ENCODE measurements at places on chromosomes 7 and 10. TPM values are rescaled to one million over a fixed set of nuclear protein-coding genes. Genes with fewer than 3 reads are reported as not detected.

CLDN15 gene
- total RNA-seq, result 16.9 TPM

AKR1C8 gene
- total RNA-seq, result not detected

SAMD9L gene
- 0.15 TPM for total RNA-seq

GPR15LG gene
- total RNA-seq, result not detected

NUDCD3 gene
- 94.6 TPM for total RNA-seq

DNA sequence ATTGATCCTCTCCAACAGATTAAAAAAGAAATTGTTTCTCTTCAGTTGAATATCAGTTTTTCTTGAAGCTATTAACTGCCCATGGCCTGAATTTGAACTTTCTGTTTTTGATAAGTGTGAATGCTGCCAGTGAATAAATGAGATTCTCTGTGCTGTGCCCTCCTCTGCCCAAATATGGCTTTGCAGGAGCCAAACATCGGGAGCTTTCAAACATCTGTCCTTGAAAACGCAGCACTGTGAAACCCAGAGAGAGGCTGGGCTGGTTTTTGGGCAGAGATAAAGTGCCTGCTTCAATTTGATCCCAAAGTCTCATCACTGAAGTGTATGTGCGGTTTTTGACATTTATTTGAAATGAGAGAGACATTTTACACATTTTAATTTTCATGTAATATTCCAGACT lies 268.3 kb upstream of the SHH start:
- DNase-seq, result no peak

DNA sequence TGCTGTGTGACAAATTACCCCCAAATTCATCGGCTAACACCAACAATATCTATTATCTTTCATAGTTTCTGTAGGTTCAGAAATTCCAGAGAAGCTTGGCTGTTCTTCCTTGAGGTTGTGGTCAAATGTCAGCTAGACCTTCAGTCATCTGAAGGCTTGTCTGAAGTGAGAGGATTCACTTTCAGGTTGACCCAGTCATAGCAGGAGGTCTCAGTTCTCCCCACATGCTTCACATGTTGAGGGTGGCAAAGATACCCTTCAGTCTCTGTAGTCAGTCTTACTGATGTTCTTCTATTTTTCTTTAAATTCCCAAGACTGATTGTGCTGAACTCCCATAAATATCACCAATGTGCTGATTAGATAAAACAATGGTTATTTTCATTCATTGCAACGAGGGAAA lies 1692.0 kb downstream of the REEP3 start:
- no peak for DNase-seq

DNA sequence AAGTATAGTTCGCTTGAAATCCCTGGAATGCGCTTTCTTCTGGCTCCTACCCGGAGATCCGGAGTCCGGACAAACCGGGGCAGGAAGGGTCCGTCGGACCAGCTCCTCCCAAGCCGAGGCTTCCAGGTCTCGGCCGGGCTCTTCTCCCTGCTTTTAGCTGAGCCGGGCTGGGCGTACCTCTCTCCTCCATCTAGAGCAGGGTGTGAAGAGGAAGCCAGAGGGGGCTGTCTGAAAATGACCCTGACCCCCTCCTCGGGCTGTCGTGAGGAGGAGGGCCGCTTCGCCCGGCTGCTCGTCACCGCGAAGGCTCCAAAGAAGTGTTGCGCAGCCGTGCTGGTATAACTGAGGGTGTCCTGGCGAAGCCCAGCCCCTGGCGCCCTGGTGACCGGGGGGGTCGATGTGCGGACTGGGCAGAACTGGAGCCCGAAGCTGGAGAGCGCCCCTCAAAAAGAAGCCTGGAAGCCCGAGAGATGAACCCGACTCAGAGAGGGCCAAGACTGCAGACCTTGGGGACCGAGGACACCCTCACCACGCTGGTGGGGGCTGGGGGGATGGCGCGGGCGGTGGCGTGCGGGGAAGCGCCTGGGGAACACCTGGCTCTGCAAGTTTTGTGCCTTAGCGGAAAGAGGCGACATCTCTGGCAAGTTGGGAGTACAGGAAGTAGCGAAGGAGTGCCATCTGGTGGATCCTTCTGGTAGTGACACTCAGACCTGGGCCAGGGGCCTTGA lies 5.7 kb downstream of the KAZALD1 start:
- DNase-seq, result peak; percentile 91

- no peak for DNase-seq
These were observed 926.7 kb upstream of the ZNF722 start for GRCh38 chr7:63071920-63072319.

DNA sequence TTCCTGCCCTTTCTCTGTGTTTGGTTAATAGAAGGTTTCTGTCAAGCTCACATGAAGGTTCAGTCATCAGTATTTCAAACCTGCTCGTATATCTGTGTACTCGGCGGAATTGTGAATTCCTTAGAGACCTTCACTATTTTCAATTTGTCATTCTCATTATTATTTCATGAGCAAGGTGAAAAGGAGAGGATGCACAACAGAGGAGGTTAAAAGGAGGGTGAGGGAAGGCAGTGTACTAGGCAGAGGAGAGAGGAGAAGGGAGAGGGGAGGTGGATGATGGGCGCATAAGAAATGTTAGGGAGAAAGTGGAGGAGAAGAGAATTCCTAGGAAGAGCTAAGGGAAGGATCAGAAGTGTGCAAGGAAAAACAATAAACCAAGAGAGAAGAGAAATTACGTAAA lies 185.0 kb upstream of the COBL start:
- DNase-seq, result no peak

- no peak for DNase-seq
These were observed 674 bp downstream of the AMZ1 start for GRCh38 chr7:2688409-2689342.

DNA sequence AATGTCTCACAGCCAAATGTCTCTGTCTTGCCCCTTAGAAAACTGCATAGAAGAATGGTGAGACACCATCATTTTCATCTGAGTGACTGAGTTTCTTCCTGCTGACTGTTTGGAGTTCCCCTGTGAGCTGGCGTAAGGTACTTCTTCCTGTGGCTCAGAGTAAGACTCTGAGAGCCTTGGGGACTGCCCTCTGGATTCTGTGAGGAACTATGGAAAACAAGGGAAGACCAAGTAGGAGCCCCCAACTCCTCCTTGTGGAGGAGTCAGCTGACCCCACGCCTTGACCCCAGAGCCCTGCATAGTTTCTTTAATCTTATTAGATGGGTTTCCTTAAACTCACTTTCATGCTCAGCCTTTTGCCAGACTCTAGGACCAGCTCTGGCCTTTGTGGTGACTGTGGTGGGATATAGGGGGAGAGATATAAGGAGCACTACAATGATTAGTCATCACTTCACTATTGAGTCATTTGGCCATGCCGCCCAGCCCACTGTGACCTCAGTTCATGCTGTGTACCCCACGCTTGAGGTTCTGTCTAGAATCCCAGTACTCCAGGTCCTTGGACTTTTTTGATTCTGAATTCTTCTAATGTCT lies 51.8 kb upstream of the FAM133B start:
- no peak for DNase-seq

All from HCT116 (cell line).